ENCODE measurements at places on chromosomes 7 and 10.

DNA sequence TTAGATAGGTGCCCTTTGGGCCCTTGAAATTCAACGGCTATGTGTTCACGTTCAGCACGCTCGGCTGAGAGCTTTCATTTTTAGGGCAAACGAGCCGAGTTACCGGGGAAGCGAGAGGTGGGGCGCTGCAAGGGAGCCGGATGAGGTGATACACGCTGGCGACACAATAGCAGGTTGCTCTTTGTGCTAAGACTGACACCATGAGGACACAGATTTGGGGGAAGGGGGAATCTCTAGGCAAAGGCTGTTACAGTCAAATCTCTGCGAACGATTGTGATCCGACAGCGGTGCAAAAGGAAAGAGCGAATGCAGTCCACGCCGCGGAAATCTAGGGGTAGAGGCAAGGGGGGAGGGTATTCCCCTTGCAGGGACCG, 667 bp downstream of the KLLN start:
- no peak for DNase-seq

DNA sequence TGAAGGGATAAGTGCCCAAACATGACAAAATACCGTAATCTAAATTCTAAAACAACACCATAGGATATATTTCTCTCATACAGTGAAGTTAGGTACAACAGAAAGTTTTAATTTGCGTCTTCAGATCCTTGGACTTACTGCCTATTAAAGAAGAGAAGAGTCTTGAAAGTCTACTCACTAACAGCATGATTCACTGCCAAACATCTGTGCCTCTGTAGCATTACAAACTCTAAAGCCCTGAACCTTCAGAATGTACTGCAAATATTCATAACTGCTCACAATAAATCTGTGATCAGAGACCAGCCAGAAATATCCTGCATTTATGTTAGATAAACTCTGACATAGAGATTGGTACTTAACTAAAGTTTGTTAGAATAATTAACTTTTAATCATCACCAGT, 365.3 kb downstream of the PARD3 start:
- no peak for DNase-seq

DNA sequence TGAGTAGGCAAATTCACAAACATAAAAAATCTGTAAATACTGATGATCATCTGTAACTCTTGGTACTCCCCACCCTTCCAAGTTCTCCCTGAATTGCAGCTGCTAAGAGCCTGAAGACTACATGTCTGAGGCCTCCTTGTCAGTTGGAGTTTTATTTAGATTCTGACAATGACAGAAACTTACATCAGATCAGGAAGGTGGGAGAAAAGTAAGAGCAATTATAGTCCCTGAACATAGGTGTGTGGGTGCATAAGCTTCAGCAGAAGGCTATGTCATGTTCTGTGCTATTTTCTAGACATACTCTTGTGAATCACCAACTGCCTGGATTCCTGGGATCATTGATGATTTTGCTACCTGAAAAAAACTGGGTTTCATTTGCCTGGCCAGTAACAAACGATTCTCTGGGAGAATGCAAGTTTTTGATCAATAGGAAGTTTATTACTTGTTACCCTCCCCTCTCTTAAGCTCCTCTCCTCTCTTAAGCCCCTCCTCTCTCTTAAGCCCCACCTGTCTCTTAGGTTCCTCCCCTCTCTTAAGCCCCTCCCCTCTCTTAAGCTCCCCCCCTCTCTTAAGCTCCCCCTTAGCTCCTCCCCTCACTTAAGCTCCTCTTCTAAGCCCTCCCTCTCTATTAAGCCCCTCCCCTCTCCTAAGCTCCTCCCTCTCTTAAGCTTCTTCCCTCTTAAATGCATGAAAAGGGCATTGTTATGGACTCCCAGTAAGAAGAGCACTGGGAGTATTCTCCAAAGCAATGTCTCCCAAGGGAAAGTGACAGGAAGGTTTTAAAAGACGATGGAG, 1183.4 kb upstream of the AUTS2 start:
- no peak for DNase-seq

- DNase-seq = no peak
These were observed 99.2 kb downstream of the DLG5 start for GRCh38 chr10:77827366-77827765.

DNA sequence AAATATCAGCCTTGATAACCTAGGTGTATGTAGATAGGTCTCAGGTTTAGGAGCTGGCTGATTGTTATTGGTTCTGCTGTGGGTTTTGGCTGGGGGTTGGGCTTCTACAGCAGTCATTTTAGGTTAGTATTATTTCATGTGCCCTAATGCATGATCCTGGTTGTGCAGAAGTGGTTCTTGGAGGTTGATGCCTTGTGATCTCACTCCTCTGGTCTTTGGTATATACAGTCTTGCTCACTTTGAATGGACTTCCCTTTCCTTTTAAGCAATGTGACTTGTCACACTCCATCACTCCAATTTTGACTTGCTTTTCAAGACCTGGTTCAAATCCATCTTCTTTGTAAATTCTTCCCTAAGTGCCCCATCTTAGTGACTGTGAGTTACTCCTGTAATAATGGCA, 188.9 kb downstream of the LRMDA start:
- no peak for DNase-seq

DNA sequence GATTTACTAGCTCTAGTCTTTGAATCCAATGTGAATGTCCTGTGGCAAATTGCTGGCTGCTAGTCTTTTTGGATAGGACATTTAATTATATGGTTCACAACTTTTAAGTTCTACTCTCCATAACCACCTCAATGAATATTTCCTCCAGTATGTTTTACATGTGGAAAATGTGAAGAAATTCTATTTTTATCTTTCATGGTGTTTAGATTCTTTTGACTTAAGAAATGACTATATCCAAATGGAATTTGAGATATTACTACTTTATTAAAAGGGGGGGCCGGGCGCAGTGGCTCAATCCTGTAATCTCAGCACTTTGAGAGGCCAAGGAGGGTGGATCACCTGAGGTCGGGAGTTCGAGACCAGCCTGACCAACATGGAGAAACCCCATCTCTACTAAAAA, 202.0 kb downstream of the ARL4A start:
- DNase-seq = no peak

GRCh38 chr7:31487476-31487875, 26.4 kb upstream of the ITPRID1 start:
- no peak for DNase-seq

- DNase-seq = no peak
These were observed 455.6 kb upstream of the ANKRD30A start for GRCh38 chr10:36669615-36670352.

DNA sequence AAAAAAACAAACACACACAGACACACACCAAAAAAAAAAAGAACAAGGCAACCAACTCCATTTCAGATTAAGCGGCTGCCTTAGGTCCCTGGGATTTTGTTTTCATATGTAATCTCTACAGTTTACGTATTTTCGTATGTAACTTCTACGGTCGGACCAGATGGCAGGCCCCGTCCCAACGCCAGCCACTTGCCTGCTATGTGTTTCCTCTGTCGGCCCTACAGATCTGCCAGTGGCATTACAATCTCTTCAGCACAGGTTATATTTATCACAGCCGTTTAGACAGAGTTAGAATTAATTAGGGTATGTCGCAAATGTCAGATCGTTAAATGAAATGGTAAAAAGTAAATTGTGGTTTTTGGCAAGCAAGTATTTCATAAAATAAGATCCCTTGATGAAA, 99.3 kb downstream of the DNAJB6 start:
- DNase-seq = no peak

DNA sequence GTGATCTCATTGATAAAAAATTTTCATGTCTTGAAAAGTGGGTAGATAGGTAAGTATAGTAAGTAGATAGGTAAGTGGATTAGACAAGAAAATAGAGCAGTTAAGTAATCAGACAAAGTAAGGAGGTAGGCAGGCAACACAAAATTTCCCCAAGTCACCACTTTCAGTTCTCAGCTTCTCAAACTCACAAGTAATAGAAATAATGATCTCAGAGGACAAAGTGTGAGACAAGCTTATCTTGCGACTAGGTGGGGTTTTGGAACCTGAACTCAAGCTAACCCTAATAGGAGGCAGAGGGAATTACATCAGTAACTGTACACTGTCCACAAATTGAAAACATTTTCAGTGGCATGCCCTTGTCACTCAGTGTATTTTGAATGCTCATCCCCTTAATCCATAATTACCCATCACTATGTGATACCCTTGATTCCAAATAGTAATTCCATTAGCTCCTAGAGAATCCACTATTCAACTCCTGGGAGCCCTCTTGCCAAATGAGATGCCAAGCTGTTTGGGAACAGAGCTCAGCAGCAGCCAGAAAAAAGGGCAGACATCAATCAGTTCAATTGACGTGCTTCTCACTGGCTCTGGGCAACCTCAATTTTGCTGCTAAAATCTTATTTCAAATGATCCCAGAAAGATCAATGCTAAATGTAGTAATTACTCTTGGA, 703.2 kb downstream of the XPNPEP1 start:
- no peak for DNase-seq

DNA sequence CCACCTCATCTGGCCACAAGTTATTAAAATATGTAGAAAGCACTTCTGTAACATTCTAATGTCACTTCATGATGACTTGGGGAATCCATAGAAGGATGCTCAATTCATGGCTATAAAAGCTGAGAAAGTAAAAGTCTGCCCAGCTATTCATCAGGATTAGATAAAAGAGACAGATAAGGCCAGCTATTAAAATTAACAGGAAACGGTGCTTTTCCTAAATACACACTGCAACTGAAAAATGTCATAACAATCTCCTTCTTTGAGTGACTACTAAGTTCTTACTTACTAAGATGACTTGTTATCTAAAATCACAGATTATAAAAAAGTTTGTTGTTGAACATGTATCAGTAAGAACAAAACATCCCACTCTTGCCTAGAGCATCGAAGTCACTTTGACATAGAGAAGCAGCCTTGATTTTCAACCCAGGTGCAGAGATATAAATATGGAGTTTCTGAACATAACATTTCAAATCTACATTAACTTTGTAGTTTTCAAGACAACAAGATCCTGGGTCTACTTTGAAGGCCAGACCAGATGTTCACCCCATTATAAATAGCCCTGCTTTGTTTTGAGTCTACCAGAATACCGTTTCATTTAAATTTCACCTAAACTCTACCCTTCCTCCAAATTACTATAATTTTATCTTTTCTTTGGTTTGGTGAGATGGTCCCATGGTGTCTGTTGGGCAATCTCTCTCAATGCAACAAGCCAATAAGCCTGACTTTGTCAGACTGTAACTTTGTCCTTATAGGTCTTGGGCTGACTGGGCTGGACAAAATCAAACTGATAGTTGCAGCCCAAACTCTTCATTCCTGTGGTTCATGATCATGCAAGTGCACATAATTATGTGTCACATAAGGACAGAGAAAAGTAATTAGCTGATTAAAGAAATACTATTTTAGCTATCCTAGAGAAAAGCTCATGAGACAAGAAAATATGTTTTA, 24.0 kb downstream of the HYCC1 start:
- no peak for DNase-seq

DNA sequence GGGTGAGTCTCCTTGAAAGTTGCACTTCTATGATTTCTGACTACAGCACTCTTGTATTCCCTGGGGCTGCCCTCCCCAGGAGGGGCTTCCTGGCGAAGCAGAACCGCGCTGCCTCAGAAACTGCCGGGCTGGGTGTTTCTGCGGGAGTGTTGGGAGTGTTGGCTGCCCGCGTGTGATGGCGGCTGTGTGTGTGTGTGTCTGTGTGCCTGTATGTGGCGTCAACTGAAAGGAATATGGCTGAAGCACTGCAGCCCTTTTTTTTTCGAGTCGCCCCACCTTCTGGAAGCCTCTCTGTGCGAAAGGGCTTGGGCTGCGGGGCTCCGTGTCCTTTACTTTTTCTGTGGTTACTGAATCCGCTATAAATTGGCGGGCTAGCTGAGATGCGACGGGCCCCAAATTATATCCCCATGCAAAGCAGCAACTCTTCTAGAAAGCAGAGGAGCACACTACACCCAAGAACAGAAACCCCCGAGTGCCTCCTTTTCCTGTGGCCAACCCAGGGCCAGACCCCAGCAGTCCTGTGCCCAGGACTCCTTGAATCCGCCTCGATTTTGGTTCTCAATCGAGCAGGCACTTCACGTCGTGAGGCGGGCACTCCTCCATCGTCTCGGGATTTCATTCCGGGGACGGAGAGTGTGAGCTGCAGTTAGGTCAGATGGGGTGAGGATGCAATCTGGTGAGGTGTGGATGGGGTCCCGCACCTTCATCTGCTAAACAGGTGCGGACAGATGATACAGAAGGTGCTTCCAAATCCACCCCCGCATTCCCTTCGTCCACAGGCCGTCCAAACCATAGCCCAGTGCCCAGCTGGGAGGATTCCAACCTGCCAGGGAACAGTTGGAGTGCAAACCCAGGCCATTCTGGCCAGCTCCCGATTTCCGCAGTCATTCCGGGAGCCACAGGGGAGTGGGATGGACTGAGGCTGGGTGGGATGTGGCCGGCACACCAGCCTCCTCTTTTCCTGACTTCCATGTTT, 22.5 kb upstream of the ZNF273 start:
- no peak for DNase-seq

DNA sequence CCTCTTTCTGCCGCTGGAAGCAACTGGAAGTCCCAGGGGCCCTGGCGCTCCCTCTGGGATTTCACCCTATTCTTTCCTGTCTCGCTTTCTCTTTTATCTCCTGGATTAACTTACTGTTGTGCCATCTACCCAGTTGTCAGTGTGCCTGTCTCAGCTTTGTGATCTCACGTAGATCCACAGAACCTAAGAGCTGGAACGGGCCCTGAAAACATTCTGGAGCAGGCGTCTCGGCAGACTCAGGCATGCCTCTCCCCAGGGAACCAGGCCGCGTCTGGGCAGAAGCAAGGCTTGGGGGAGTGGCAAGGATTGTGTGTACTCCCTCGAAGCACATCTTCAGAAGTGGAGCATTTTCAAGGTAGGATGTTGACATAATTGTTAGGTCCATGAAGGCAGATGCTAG, 87.2 kb downstream of the KCNMA1 start:
- DNase-seq = no peak

- DNase-seq = no peak
These were observed 58.5 kb upstream of the SORCS3 start for GRCh38 chr10:104582602-104582951.

GRCh38 chr7:141990011-141990725, 5.5 kb upstream of the MGAM start:
- no peak for DNase-seq

GRCh38 chr7:24573554-24574338, 494 bp downstream of the PALS2 start:
- no peak for DNase-seq

- no peak for DNase-seq
These were observed 3.2 kb downstream of the MINDY3 start for GRCh38 chr10:15857107-15857575.

GRCh38 chr7:77734659-77735421, 38.6 kb downstream of the RSBN1L start:
- no peak for DNase-seq

- no peak for DNase-seq
These were observed 49.4 kb downstream of the NOD1 start for GRCh38 chr7:30429156-30429530.

GRCh38 chr10:33027088-33027487, 69.1 kb upstream of the ITGB1 start:
- DNase-seq = no peak

All from urinary bladder (tissue), 4 donors.